Gastroesophageal sphincter (tissue), 4 donors: ENCODE measurements at places on chromosomes 4 and X. TPM values are rescaled to one million over a fixed set of nuclear protein-coding genes. Genes with fewer than 3 reads are reported as not detected.

DNA sequence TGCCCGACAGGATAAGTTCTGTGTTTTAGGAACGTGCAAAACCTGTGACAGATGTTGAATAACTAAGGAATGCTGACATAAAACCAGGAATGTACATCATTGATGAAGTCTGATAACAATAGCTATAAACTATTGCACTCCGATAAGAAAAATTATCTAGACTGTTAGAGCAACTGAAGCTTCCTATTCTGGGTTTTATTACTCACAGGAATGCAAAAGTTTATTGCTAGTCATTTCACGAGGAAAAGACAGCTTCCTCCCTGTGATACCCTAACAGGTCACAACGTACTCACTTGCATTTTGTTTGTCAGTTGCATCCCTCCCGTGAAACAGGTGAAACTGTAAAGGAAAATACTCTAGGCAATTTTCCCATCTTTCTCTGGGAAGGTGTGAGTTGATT lies 65.9 kb downstream of the CLDN22 start:
- ATAC-seq, result no peak

- no peak for ATAC-seq
Measured at GRCh38 chr4:119105605-119106004, 30.0 kb upstream of the MYOZ2 start.

DNA sequence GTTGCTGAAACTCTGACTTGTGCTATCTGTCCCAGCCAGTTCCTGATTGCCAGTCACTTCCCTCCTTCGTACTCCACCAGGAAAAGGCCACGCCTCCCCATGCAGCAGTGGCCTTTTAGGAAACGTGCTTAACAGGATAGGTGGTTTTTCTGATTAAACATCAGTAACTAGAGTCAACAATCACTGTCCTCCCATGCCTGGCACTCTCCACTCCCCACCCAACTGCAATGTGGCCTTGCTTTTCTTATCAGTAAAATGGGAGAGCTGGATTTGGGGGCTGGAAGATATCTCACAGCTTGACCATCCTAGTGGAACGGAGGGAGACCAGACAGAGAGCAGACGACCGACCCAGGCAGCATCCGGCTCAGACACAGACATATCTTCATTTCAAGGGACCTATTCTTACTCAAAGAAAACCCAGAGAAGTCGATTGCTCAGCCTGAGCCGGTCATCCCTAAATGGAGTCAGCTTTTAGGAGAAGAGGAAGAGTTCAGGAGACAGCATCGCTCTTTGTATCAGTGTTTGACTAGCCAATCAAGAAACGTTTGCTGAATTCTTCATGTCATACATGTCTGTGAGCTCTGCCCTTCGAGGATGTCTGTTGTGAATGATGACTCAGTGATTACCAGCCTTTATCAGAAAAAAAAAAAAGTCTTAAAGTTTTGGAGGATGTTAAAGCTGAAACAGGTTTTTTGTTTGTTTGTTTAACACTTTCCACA lies 12.7 kb upstream of the UBA6 start:
- no peak for ATAC-seq

DNA sequence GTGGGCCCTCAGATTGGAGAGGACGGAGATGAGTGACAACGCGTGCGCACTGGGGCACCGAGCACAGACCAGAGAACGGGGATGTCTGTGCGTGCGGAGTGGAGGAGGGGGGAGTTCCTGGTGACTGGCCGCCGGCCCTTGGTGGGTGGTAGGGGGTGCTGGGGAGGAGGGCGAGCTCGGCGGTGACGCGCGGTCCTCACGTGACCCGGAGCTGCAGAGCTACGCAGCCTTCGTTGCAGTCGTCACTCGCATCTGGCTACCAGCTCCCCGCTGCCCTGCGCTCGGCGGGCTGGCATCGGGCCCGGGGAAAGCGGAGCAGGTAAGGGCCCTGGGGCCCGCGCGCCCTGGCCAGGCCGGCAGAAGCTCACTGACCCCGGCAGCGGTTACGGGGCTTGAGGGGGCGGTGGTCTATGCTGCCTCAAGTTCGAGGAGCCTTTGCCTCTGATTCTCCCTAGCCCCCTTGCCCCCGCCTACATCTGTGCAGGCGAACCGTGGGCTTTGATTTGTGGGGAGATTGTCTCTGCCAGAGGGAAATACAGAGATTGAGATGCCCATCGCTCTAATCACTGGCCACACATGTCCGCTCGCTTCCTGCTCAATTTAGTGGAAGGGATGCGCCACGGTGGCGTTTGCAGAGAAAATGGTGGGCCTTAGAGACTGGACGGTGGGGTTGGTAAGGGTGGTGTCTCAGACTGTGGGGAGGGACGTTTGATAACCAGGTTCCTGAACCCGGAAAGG lies at the start of gene ARMCX4:
Gene ARMCX4, plus strand, starts transcription at position 245 of the 738 bp plus-strand sequence. CDS start 3,134 bp downstream, outside the sequence.
- peak; percentile 85 for ATAC-seq

DNA sequence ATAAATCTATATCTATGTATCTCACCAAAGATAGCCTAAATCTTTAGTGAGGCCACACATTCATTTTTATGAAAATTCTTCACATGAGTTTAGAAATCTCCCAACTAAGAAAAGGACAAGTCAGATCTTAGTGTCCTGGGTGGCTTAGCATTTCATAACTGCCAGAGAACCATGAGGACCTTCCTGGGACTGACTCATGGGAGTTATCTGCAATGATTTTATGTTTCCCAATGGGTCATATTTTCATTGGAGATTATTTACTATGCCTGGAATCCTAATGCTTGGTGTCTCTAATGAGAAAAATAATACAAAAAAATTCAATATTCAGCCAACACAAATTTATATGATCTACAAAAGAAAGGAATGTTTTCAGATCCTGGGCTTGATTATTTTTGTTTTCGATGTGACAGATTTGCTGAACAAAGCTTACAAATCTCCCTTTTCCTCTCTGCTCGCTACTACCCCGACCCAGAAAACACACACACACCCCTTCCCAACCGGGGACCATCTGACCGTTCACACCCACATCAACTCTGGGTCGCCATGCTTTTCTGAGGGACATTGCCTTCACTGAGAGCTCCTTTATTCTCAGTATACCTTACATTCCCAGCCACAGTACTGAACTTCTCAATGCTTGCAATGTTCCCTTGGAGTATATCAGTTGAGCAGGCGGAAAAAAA lies 40.1 kb downstream of the SORBS2 start:
- ATAC-seq, result no peak

DNA sequence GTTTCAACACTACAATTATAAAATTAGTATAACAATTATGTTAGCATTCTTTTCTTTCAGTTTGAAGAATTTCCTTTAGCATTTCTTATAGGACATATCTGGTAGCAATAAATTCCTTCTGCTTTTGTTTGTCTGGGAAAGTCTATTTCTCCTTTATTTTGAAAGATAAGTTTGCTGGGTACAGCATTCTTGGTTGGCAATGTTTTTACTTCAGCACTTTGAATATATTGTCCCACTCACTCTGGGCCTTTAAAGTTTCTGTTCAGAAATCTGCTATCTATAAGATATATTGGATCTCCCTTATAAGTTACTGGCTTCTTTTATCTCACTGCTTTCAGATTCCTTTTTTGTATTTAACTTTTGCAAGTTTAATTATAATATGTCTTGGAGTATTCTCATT lies 222.1 kb downstream of the PARM1 start:
- no peak for ATAC-seq

DNA sequence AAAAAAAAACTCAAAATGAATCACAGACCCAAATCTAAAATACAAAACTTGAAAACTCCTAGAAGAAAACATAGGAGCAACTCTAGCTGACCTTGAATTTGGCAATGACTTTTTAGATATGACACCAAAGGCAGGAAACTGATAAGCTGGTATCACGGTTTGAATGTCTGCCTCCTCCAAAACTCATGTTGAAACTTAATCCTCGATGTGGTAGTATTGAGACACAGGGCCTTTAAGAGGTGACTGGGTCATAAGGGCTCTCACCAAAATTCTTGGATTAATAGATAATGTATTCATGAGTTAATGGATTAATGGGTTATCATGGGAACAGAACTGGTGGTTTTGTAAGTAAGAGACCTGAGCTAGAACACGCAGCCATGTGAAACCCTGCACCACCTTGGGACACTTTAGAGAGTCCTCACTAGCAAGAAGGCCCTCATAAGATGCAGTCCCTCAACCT lies 40.5 kb downstream of the FRYL start:
- no peak for ATAC-seq

- ATAC-seq, result no peak
Measured at GRCh38 chr4:145043306-145043705, 54.7 kb downstream of the ANAPC10 start.

DNA sequence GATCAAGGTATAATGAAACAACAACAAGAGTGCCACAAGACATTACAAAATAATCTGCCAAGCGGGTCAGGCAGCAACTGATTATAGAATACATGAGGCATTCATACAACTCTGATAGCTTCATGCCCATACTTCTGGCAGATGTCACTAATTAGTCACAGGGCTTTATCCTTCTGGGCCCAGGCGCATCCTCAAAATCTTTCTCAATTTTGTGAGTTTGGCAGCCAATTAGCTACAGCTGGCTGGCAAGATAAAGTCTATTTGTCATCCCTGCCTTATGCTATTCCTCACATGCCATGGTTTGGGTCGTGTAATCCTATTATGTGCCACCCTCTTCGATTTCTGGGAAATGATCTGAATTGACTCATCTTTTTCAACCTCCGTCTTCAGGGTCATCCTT lies 254.3 kb downstream of the PACRGL start:
- ATAC-seq, result no peak

GRCh38 chr4:98928131-98928504 lies 815 bp downstream of the EIF4E start:
- ATAC-seq, result peak; percentile 42

DNA sequence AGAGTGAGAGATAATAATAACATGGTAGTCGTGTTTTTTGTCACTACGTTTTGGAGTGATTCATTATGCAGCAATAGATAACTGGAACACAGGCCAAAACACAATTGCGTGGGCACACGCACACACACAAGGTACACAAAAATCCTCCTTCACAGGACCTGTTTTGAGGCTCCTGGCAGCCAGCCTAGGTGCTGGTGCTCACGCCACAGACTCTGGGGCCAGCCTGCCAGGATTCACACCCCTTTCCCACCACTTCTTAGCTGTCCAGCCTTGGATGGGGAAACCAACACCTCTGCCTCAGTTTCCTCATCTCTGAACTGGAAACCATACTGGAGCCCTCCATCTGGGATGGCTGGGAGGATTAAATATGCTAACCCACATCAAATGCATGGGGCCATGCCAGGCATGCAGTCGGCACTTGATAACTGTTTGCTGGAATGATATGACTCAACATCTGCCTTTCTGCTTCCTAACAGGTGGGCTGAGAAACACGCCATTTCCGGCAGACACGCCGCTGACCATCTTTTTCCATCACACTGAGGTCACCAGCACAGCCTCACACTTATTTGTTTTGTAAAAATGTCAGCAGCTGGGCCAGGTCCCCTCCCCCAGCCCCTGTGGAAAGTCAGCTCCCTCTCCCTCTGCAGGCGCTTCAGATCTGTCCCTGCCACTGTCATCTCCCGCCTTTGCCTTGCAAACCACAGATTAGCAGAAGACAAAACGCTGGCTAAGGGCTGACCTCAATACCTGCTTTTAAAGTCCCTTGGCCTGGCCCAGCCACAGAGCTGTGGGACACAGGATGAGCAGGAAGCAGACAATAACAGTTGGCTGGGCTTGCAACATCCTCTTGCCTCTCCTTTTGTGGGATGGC lies 237.5 kb downstream of the BCOR start:
- ATAC-seq, result peak; percentile 54

DNA sequence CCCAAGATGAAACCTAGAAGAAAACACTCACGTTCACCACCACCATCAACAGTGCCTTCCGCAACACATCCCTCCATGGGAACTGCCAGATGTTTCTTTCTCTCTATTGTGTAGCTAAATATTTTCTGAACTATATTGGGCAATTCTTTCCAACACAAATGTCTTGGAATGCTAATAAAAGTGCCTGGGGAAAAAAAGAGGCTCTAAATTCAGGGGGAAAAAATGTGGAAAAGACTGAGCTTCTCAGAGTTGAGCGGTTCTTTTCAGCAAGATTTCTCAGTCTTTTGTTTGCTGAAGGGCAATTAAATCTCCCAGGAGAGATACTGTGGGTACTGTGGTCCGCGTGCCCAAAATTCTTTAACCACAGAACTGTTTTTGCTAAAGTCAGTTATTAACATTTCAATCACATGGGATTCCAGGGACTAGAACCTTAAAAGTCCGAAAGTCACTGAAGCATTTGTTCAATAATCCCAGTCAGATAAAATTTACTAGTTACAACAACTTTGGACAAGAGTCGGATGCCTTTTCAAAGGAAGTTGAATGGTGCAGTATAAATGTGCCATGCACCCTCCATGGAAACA lies 51.9 kb upstream of the DHRSX start:
- ATAC-seq, result no peak

DNA sequence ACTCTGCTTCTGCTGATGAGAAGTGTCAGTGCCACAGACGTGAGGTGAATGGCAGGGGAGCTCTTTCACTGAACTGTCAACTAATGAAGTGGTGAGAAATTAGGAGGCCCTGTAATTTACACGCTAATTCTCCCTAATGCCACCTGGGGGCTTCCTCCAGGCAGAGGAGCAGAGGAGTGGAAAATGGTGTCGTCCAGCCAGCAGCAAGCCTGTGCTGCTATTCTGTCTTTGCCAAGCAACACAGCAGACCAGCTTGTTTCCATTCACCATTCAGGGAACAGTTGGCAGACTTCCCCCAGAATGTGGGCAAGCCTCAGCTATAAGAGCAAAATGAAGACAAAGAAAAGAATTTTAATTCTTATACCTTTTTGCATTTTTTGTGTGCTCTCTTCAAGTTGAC lies 245.2 kb upstream of the TET2 start:
- no peak for ATAC-seq

DNA sequence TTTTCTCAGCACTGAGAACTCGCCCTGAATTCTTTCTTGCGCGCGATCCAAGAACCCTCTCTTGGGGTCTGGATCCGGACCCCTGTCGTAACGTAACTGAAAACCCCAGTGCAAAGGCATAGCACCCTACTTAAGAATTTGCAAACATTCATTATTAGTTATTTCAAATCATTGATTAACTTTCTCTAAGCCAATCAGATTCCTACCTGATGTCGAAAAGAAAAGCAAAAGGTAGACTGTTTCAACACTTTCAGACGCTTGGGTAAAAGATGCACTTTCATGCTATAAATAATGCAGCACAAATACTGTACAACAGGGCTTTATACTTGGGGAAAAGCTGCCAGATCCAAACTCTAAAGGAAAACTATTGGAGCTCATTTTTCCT lies 817 bp upstream of the WDR19 start:
- ATAC-seq, result no peak

GRCh38 chr4:69986663-69987062 lies 9.1 kb upstream of the STATH start:
- ATAC-seq, result no peak

DNA sequence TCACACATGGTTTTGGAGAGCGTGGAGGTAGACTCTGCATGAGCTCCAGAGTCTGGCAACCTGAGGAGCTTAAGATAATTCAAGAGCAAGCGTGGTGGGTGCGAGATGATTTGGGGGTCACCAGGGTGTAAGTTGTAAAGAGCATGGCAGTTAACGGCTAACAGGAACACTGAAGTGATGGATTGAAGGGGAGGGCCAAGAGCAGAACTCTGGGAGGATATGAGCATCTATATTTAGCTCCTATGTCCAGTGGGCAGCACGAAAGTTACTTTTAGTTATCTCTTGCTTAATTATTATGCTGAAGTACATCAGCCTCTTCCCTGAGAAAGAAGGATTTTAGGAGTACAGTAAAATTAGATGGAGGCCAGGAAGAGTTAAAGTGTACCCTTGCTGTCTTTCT lies 231.9 kb upstream of the HAND2 start:
- no peak for ATAC-seq

Gene INTS6L
- 8.1 TPM for total RNA-seq

Gene SPARCL1
- 1,665 TPM for total RNA-seq

Gene AMOT
- 32.3 TPM for total RNA-seq

Gene ETDB
- total RNA-seq, result not detected

Gene UNC5C
- total RNA-seq, result 3.4 TPM

Gene SASH3
- 1.9 TPM for total RNA-seq

Gene ZNF595
- total RNA-seq, result 27.6 TPM

Gene LUZP4
- not detected for total RNA-seq

Gene ZAR1
- not detected for total RNA-seq
